Placental pericyte (primary cell): ENCODE measurements at places on chromosomes 7 and 10. TPM values are rescaled to one million over a fixed set of nuclear protein-coding genes. Genes with fewer than 3 reads are reported as not detected.

Gene PRPS1L1
- total RNA-seq = not detected in 2 replicates

Gene TCAF2
- total RNA-seq = 0.22 and 1.9 TPM in 2 replicates

Gene GIMAP4
- 0.14 TPM in 1 of 2 replicates, not detected in the other for total RNA-seq

Gene UNCX
- total RNA-seq = not detected in 2 replicates

Gene ATOH7
- total RNA-seq = not detected in 2 replicates

Gene CPA1
- total RNA-seq = 1.8 TPM in 1 of 2 replicates, not detected in the other

Gene GPR15LG
- not detected in 2 replicates for total RNA-seq

Gene HOXA7
- 0.44 and 1.0 TPM in 2 replicates for total RNA-seq

Gene PNLIPRP1
- not detected in 2 replicates for total RNA-seq

Gene AKR1D1
- not detected in 2 replicates for total RNA-seq

Gene ACBD7
- total RNA-seq = 0.72 TPM in 1 of 2 replicates, not detected in the other

Gene CHST3
- total RNA-seq = 16.9 and 26.8 TPM in 2 replicates

Gene LIPJ
- total RNA-seq = not detected in 2 replicates

Gene C10orf95
- total RNA-seq = not detected in 2 replicates

Gene EN2
- total RNA-seq = not detected in 2 replicates

Gene GOLGA7B
- total RNA-seq = not detected in 2 replicates

Gene INMT
- 1.1 and 17.8 TPM in 2 replicates for total RNA-seq
